Prostate gland (tissue), 2 donors: ENCODE measurements at places on chromosomes 13 and 19. TPM values are rescaled to one million over a fixed set of nuclear protein-coding genes. Genes with fewer than 3 reads are reported as not detected.

Gene ZNF600
- total RNA-seq: 8.7 TPM

Gene ZNF446
- 37.8 TPM for total RNA-seq

Gene TIMM50
- total RNA-seq: 75.5 TPM

Gene TPM4
- total RNA-seq: 379 TPM

Gene CCDC124
- 48.7 TPM for total RNA-seq

Gene URAD
- total RNA-seq: not detected

Gene MTMR6
- total RNA-seq: 12.7 TPM

Gene ERICH6B
- not detected for total RNA-seq

Gene ZNF14
- total RNA-seq: 9.9 TPM

Gene CEACAM7
- total RNA-seq: not detected

Gene THSD1
- total RNA-seq: 5.5 TPM

Gene ZNF614
- total RNA-seq: 12.7 TPM

Gene HNRNPM
- 147 TPM for total RNA-seq

Gene TTYH1
- 136 TPM for total RNA-seq

DNA sequence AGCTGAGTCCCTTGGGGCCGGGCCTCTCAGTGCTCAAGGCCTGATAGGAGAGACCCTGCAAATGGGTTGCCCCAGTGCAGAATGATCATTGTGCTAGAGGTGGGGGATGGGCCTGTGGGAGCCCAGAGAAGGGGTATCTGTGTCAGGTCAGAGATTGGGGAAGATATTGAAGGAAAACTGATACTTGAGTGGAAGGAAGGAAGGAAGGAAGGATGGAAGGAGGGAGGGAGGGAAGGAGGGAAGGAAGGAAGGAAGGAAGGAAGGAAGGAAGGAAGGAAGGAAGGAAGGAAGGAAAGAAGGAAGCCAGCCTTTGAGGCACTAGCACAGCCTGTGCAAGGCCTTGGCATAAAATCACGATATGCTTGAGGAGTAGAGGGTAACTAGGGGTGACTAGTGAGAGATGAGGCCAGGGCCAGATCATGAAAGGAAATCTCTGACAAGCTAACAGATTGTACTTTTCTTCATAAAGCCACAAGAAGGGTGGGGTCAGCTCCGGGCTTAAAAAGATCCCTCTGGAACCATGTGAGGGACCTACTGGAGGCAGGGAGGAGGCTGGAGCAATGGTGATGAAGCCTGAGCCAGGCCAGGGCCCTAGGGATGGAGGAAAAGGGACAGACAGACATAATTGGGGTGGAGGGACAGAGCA lies 11.4 kb downstream of the PTH2 start:
- DNase-seq: no peak

DNA sequence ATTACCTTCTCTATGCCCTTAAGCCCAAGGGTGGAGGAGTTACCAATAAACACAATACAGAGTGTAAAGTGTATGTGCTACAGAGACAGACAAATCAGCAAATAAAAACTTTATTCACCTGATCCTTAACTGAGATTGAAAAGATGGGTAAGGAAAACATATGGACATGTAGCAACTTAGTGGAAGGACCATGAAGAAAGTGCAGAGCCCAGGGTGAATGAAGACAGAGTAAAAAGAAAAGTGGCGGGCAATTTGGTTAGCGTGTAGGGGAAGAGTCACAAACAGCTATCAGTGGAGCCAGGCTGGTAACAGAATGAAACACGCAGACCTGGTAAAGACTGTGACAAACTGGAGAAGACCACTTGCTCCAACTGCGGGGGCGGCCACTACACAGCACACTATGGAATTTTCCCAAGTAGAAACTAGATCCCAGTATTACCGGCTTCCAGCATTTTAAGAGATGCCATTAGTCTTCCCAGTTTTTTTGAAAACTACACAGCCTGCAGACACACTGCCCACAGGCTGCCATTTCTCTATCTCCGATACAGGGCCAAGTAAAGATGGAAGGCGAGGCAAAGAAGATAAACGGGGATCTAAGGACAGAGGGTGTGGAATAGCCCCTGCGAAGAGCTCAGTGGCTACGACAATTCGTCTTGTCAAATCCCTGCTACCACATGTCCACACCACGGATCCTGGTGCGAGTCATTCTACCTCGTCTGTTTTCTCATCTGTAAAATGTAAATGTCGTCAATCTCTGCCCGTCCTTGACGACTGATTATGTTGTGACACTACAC lies 1.2 kb downstream of the UQCRFS1 start:
- DNase-seq: no peak

DNA sequence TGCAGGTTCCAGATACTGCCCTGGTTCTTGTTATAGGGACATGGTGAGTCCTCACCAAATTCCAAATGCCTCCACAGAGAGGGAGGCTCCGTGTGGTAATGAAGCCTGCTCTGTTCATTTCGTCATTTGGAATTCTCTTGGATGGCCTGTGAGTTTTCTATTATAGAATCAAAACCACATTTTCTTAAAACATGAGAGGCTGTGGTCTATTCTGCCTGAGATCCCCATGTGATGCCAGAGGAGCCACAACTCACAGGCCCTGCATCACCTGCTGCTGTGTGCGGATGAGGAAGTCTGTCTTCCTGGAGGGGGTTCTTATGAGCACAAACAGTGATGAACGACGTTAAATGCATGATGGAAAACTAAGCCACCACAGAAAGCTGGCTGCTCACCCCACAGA lies 264.4 kb downstream of the UQCRFS1 start:
- no peak for DNase-seq

GRCh38 chr19:36245210-36246005 lies 30.5 kb downstream of the ZNF146 start:
- DNase-seq: no peak

DNA sequence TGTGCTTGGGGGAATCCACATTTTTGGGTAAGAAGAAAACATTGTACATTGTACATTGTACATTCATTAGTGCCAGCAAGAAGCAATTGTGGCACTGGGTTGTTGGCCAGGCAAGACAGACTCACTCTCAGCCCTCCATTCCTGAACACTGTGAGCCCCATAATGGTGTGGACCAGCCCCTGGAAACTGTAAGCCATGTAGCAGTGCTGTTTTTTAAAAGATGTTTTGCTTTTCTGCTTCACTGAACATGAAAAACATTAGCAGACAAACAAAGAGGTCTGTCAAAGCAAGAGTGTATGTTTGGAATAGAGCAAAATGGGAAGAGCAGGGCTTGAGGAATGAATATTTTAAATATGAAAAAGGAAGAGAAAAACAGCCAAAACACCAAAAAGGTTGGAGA lies 39.1 kb upstream of the IL17D start:
- no peak for DNase-seq

DNA sequence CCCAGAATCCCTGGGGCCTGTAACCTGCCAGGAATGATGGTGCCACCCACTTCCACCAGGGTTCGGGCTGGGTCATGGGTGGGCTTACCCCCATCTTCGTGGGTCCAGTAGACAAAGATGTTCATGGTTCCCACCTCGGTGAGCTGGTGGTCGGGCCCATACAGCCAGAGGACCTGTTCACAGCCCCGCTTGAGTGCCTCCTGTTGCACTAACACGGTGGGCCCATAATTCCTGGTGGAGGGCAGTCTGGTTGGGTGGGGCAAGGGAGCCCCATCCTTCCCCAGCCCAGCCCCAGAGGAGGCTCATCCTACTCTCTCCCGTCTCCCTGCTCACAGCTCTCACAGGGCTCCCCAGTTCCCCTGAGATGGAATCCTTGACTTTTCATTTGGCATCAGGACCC lies 13.7 kb downstream of the BCAT2 start:
- no peak for DNase-seq

GRCh38 chr19:38370299-38370698 lies 4.1 kb upstream of the PSMD8 start:
- DNase-seq: no peak

GRCh38 chr19:38221421-38221820 lies 2.6 kb downstream of the DPF1 start:
- no peak for DNase-seq

- DNase-seq: no peak
Observed at GRCh38 chr19:29904017-29904416, 38.0 kb upstream of the URI1 start.

- DNase-seq: peak; percentile 59
Observed at GRCh38 chr19:58450856-58451357, 515 bp upstream of the ZNF324B start.

GRCh38 chr19:51887522-51888498 lies at the start of gene ZNF577:
Gene ZNF577, minus strand, starts transcription at chr19:51887951. Its CDS starts 7,569 bp downstream, at chr19:51880382.
- peak; percentile 89 for DNase-seq

- DNase-seq: no peak
Observed at GRCh38 chr13:114101358-114102130, 30.9 kb downstream of the RASA3 start.

DNA sequence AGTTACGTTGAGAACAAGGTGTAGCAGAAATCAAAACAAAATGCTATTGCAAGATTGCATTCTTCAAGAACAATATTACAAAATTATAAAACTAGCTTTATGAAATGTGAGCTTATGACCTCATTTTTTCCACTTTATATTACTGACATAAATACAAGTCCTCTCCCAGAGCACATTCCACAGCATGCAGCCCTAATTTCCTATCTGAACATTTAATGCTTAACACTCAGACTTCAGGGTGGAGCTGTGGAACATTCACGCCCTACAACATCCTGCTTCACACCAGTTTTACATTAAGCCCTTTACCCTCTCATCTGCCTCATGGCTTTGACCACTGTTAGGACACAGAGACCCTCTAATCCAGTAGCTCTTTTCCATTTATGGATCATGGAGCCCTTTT lies 65.5 kb downstream of the EPSTI1 start:
- no peak for DNase-seq

DNA sequence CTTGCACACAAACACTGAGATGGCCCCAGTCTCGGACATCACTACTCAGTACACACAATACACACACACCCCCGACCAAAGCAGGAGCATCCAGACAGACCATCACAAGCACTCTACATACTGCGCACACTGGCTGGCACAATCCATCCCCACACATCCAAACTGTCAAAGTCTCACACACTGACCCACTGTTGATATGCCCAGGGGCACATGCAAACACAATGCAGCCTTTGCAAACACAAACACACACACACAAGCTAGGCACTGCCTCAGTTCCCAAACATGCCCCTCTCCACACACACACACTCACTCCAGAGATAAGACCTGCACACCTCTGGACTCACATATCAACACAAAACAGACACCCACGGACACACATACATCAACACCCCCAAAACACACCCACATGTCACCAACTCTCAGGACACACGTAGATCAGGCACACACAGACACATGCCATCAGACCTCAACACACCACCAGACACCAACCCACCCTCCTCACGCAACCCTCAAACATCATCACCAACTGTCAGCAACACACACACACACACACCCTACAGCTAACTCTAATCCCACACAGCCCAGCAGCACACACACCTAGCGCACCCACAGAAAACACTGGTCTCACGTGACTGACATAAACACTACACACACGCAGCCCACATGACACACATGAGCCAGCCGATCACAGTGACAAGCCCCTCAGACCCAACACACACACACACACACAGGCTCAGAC lies 1.9 kb downstream of the BBC3 start:
- DNase-seq: no peak

DNA sequence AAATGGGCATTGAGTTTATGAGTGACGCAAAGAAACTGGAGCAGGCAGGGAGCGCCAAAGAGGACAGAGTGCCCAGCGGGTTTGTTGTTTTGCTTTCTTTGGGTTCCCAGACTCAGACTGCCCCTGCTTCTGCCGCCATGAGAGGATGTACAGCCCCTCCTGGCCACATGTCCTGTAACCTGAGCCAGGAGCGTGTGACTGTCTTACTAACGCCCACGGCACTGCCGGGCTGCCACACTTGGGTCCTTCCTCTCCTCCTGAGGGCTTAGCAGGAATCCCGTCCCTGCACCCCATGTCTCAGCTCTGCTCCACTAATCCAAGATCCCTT lies 80.5 kb downstream of the GPR12 start:
- DNase-seq: no peak

DNA sequence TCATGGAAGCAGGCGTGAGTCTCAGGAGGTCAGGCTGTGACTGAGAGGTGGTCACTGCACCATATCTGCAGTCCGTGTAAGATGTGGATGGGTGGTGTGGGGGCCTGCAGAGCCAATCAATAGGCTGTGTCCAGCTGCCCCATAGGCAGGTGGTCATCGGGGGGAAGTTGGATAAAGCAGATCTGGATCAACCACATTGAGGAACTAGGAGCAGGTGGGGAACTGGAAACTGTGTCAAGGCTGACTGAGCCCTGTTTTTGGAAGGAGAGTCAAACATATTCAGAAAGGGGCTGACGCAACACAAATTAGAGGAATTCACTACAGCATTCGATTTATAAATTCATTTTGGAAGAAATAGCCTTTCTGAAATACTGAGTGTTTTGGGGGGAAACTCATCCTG lies 15.0 kb downstream of the CLEC4M start:
- no peak for DNase-seq

DNA sequence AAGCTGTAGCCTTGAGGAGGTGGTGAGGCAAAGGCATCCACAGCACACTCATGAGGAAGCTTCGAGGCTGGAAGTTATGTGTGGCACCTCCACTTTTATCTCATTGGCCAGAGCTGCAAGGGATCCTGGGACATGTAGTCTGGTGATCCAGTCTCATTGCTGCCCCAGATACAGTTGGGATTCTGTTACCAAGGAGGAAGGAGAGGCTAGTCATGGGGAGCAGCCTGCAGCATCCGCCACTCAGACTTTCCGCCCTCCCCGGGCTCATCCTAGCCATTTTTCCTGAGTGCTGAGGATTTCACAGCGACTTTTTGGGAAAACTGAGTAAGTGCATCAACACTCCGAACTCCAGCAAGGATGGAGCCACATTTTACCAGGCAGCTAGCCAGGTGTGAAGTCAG lies 74.4 kb downstream of the DPF1 start:
- DNase-seq: no peak

GRCh38 chr19:6214881-6215541 lies 64.8 kb downstream of the MLLT1 start:
- DNase-seq: no peak

DNA sequence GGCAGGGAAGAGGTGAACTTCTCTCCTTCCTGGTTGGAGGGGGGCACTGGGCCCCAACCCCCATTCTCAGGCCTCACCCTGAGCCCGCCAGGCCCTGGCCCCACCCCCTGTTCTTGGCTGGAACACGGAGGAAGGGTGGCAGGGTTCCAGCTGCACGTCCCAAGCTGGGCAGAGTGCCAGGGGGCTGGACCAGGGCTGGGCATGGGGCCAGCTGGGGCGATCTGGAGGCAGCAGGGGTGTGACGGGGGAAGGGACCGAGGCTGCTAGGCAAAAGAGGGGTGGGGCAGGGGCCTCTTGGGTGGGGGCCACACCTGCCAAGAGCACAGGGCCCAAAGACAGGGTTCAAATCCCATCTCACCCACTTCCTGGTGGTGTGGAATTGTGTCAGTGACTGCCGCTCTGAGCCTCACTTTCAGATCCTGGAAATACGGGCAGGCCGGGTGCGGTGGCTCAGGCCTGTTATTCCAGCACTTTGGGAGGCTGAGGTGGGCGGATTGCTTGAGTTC lies 2.2 kb downstream of the HIF3A start:
- DNase-seq: peak; percentile 96

GRCh38 chr19:3112375-3113099 lies 18.4 kb downstream of the GNA11 start:
- DNase-seq: no peak
